ENCODE measurements at places on chromosomes 5 and 9.

- DNase-seq, result no peak
These were observed 42.5 kb upstream of the SPATA31E1 start for GRCh38 chr9:87840134-87840533.

GRCh38 chr9:18357321-18357720, 116.6 kb upstream of the ADAMTSL1 start:
- no peak for DNase-seq

DNA sequence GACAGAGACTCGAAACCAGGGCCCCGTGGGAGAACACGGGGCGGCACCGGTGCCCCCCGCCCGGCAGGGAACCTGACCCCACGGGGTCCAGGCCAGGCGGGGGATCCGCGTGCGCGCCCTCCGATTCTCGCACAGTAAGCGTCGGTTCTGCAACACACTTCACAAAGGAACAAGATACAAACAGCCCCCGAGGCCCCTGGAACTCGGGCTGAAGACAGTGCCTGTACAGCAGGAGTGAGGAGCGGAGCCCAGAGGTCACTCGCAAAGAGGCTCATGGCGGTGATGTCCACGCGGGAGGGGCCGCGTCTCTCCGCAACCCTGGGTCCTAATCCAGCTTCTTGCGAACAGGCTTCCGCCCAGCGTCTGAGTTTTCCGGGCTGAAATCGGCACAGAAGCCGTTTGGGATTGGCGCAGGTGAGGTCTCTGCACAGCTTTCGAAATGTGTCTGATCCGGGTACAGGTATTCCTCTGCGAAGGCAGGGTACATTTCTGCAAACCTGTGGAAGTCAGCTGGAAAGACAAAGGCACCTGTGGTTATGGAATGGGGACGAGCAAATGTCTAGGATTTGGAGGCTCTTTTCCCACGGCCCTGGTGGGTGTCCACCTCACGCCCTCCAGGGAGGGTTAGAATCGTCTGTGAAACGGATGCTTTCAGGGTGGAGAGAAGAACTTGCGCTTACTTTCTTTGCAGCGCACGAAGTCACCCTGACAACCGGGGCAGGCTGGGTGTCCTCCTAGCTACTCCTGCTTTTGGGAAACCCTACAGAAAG, 18.3 kb upstream of the SLC6A3 start:
- DNase-seq, result no peak

GRCh38 chr5:122310889-122311288, 1.1 kb upstream of the SNCAIP start:
- no peak for DNase-seq

DNA sequence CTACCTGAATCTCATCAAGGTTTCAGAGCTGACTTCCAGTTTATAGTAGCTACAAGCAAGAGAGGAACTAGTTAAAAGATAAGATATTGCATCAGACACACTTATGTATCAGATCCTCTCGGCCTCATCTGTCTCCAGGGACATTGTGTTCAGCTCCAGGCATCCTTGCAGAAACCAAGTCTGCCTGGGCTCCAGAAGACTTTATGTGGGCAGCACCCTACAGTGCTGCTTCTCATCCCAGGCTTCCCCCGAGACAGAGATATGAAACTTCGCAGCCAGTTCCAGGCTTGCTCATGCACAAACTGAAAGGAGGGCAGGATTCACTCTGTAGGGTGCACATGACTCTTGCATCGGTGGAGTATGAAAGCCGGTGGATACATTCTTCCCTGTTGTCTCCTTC, 33.9 kb upstream of the FOXB2 start:
- no peak for DNase-seq

- DNase-seq, result no peak
These were observed 87.9 kb upstream of the FAM169A start for GRCh38 chr5:74953937-74954720.

DNA sequence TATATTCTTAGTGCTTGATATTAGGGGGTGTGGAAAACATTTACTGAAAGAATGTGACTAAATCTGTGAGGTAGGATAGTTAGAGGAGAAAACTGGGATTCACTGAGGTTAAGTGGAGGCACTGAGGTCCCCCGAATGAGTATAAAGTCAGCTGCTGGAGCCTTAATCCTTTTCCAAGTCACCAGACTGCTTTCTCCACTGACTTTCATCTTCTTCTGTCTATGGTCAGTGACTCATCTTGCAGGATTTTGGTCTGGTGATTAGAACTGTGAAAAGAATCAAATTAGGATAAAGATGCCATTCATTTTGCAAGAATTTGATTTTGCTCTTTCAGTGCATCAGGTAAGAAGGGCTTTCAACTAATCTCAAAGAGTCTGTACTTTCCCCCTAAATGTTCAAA, 89.3 kb upstream of the ALDH1A1 start:
- no peak for DNase-seq

GRCh38 chr9:106731910-106732309, 131.1 kb upstream of the ZNF462 start:
- DNase-seq, result no peak

GRCh38 chr9:109708451-109708945, 71.5 kb upstream of the PALM2AKAP2 start:
- DNase-seq, result no peak

- no peak for DNase-seq
These were observed 1.8 kb downstream of the UBAP2 start for GRCh38 chr9:34046784-34047379.

- no peak for DNase-seq
These were observed 9.1 kb downstream of the DIPK1B start for GRCh38 chr9:136721339-136722092.

DNA sequence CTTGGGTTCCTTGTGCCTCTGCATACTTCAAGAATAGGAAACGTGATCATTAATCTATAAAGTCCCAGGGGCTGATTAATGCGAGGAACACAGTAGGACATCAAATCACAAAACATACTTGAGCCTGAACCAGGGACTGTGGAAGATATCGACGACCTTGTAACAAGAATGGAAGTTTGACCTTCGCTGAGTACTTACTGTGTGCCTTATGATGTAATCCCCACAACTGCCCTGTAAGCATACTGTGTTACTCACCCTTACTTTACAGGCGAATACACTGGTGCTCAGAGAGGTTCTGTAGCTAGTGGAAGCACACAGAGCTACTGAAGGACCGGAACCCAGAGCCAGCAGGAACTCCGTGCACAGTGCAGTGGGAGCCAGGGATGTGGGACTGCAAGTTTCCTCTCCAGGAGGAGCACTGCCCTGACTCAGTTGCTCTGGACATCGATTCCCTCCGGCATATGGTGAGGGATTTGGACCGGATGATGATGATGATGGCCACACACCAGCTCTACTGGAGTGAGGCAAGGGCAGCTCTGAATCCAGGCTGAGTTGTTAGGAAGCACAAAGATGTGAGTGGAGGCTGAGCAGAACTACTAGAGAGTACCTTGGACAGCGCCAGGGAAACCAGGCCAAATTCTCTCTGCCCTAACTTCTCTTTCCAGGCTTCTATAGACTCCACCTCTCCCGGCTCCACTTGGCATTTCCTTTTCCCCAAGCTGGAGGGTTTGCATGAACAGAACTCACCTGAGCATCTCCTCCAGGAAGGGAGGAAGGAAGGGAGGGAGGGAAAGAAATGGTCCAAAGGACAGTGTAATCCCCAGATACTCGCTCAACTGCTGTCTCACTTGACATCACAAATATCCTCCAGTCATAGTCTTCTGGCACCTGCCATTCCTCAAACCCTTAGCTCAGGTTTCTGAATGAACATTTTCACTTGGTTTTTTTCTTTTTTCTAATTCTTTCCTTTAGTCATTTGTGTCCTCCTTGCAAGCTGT, 1.5 kb upstream of the GABBR2 start:
- DNase-seq, result no peak

- DNase-seq, result no peak
These were observed 2.6 kb upstream of the ENC1 start for GRCh38 chr5:74643111-74643562.

All from occipital lobe (tissue), 3 donors.